Astrocyte of the hippocampus (primary cell): ENCODE measurements at places on chromosomes 1 and 21.

DNA sequence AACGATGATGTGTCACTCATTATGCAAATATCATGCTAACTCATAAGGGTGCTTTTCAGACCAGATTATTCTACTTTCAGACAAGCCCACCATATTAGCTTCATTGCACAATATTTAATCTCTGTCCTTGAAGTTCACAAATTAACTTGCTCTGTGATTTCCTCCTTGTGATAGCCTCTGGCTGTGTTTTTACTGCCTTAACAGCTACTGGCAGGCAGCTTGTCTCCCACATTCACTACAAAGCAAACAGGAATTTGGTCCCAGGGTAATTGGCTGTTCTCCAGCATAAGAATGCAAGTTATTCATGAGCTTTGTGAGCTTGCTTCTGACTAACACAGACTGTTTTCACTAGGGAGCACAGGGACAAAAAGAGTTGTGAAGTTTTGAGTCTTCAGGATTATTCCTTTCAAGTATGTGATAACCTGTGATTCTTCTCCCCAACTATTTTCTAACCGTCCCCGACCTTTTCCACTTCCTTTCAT lies 87.9 kb upstream of the HMCN1 start:
- peak; percentile 99 for DNase-seq

DNA sequence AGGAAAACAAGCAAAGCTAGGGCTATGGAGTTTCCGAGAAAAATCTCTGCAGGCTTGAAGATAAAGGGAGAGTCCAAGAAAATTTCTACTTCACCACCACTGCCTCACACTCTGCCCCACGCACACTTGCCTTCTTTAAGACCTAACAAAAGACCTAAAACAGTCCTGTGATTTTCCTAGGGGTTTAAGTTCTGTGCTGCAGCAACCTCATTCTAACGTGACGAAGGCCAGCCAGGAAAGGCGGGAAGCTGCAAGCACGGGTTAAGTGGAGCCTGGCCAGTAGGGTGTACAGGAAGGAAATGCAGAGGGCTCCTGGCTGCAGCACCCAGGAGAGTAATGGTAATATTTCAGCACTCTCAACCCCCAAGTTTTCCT lies 1.5 kb downstream of the SPATA6 start:
- DNase-seq: peak; percentile 44

DNA sequence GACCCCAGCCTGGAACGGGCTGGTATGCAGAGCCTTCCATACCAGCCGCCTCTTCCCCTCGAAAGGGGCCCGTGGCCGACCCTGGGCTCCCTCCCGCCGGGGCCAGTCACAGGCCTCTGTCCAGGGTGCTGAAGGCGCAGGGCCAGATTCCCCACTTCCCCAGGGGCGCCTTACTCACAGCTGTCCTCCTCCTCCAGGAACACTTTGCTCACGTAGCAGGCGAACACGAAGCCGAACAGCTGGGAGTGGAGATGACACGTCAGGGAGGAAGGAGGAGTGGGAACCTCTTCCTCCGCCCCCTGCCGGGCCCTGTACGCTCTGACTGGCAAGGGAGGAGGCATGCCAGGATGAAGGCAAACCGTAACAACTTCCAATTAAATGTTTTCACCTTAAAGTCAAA lies 57.3 kb downstream of the NKAIN1 start:
- peak; percentile 84 for DNase-seq

GRCh38 chr1:224435999-224436398 lies 1.4 kb upstream of the WDR26 start:
- no peak for DNase-seq

GRCh38 chr1:26287033-26287711 lies 7.3 kb downstream of the SH3BGRL3 start:
- DNase-seq: no peak

GRCh38 chr21:42520628-42521253 lies 7.1 kb downstream of the SLC37A1 start:
- DNase-seq: peak; percentile 29

GRCh38 chr1:165903672-165904071 lies 76.3 kb downstream of the UCK2 start:
- DNase-seq: peak; percentile 50

DNA sequence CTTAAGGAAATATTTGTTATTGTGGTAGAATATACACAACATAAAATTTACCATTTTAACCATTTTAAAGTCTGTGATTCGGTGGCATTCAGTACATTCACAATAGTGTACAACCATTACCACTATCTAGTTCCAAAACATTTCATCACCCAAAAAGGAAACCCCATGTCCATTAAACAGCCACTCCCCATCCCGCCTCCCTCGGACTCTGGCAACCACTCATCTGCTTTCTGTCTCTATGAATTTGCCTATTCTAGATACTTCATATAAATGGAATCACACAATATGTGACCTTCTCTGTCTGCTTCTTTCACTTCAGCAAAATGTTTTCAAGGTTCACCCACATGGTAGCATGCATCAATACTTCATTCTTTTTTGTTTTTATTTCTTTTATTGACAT lies 51.3 kb downstream of the PTP4A2 start:
- DNase-seq: no peak
